Osteocyte (in vitro differentiated cells): ENCODE measurements at places on chromosomes 16 and 17.

DNA sequence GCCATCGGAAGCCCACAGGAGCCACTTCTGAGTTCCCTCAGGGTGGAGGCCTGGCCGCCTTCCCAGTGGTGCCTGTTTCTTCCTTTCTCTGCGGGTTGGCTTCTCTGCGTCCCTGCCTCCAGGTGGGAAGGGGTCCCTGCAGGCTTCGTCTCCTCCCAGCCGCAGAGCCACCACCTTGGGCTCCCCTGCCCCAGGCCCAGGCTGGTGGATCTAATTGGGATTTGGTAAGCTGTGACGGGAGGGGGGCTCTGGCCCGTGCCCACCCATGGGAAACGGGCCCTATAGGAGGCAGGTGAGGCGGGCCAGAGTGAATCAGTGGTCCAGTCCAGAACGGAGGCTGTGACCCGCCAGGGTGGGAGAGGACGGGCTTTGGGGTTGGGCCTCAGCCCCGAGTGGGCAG, 32.1 kb downstream of the JPH3 start:
- H3K27ac ChIP-seq, result no peak overlapping the region
- DNase-seq, result no peak
- no peaks in the 10 kb centered on the region for H3K36me3 ChIP-seq
- peaks cover 38% of the 10 kb centered on the region for H3K27me3 ChIP-seq
- H3K4me1 ChIP-seq, result peaks cover 10% of the 10 kb centered on the region

GRCh38 chr16:88681709-88682451, 4.4 kb downstream of the SNAI3 start:
- no peak for DNase-seq
- peaks cover 21% of the 10 kb centered on the region for H3K27me3 ChIP-seq
- no peak overlapping the region for H3K4me3 ChIP-seq
- H3K36me3 ChIP-seq, result no peaks in the 10 kb centered on the region
- peaks cover 2% of the 10 kb centered on the region for H3K4me1 ChIP-seq
- no peak overlapping the region for H3K27ac ChIP-seq

GRCh38 chr16:84000989-84001642, 33.1 kb downstream of the NECAB2 start:
- no peaks in the 10 kb centered on the region for H3K36me3 ChIP-seq
- H3K4me1 ChIP-seq, result peaks cover under 1% of the 10 kb centered on the region
- DNase-seq, result no peak
- H3K4me3 ChIP-seq, result no peak overlapping the region
- H3K27me3 ChIP-seq, result peaks cover 20% of the 10 kb centered on the region
- no peak overlapping the region for H3K27ac ChIP-seq

DNA sequence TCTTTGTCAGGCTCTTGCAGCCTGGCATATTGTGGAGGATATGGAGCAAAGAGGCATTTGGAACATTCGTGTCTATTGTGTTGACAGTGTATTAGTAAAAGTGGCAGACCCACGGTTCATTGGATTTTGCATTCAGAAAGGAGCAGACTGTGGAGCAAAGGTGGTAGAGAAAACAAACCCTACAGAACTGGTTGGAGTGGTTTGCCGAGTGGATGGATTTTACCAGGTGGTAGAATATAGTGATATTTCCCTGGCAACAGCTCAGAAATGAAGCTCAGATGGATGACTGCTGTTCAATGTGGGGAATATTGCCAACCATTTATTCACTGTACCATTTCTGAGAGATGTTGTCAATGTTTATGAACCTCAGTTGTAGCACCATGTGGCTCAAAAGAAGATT, 44.5 kb downstream of the EFCAB13 start:
- DNase-seq, result no peak
- H3K36me3 ChIP-seq, result peaks cover 8% of the 10 kb centered on the region
- H3K4me1 ChIP-seq, result peaks cover 1% of the 10 kb centered on the region
- no peak overlapping the region for H3K27ac ChIP-seq

- no peaks in the 10 kb centered on the region for H3K36me3 ChIP-seq
- no peak overlapping the region for H3K27ac ChIP-seq
- peaks cover 70% of the 10 kb centered on the region for H3K27me3 ChIP-seq
- no peak for DNase-seq
Measured at GRCh38 chr17:43983515-43984411, 20.7 kb upstream of the NAGS start.

DNA sequence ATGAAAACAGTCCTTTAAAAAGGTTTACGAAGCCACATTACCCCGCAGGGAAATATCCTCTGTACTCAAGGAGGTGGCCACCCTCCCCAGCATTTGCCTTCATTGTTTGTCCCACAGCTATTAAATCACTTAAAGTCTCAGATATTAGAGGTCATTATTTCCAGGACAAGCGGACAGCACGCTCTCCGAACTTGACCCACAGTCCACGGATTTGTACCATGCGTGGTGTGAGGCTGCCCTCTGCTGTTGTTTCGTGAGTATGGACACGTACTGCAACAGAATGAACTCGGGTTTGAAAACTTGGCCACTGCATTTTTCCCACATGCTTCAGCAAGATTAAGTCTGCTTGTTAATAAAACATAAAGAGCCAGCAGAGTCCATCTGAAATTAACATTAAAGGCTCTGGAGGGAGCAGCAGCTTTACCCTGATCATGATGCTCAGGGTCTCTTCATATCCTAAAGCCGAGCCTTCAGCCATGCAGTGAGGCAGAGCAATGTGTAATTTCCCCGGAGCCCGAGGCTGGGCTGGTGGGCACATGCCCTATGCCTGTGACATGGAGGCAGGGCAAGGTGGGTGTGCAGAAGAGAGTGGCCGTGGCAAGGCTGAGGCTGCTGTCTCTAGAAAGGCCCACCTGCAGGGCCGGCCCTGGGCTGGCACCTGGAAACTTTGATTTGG, 19.7 kb downstream of the MEAK7 start:
- H3K4me3 ChIP-seq, result no peak overlapping the region
- peaks cover 18% of the 10 kb centered on the region for H3K36me3 ChIP-seq
- peak; percentile 86 for DNase-seq
- no peak overlapping the region for H3K27ac ChIP-seq
- peaks cover 16% of the 10 kb centered on the region for H3K4me1 ChIP-seq
- no peaks in the 10 kb centered on the region for H3K27me3 ChIP-seq

DNA sequence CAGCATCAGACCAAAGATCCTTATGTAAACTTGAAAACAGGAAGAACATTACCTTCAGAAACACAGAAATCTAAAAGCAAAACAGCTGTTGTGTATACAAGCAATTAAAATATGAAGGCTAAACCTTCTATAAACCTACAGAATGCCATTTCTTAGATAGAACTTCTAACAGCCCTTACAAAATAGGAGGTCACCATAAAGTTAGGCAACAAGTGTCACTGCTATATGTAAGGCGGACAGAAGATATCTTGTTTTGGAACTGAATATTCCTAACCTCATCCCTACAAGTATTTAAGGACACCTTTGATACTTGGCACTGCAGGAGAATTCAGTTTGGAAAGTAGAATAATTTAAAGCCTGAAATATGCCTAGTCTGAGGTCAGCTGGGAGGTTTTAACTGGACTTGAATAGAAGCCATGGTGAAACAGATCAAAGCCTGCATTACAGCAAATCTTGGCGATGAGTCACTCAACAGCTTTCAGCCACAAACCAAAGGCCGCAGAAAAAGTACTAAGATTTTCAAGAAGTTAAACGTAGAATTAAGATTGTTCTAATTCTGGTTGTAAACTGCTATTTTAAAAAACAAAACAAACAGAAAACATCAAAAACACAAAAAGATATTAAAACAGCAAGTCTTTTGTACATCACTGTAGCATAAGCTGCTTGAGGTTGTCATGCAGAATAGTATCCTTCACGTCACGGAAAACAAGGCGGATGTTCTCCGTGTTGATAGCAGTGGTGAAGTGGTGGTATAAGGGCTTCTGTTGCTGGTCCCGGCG, 42.7 kb downstream of the GNA13 start:
- peaks cover 28% of the 10 kb centered on the region for H3K36me3 ChIP-seq
- no peak overlapping the region for H3K4me3 ChIP-seq
- DNase-seq, result no peak
- no peaks in the 10 kb centered on the region for H3K27me3 ChIP-seq

- peak overlapping the region; percentile 89 for H3K27ac ChIP-seq
- no peak for DNase-seq
- no peaks in the 10 kb centered on the region for H3K27me3 ChIP-seq
- H3K4me1 ChIP-seq, result peaks cover 54% of the 10 kb centered on the region
- H3K4me3 ChIP-seq, result no peak overlapping the region
Measured at GRCh38 chr17:14840616-14841231, 424.4 kb downstream of the PMP22 start.

DNA sequence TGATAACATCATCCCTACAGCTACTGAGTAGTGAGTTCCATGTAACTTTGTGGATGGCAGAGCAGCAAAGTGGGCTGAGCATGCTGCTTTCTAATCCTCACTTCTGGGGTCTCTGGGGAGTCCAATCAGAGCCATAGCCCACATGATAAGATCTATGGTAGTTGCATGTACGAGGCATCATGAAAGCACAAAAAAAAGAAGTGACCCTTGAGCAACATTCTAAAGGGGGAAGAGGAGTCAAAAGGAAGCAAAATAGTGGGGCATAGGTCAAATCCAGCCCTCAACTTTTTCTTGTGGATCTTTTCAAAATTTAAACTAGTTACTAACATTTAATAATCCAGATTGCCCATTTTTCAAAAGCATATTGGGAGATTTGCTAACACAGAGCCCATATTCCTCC, 208.5 kb upstream of the TOX3 start:
- no peaks in the 10 kb centered on the region for H3K27me3 ChIP-seq
- H3K27ac ChIP-seq, result no peak overlapping the region
- no peak for DNase-seq
- H3K4me3 ChIP-seq, result no peak overlapping the region
- H3K36me3 ChIP-seq, result no peaks in the 10 kb centered on the region

- H3K27ac ChIP-seq, result peak overlapping the region; percentile 44
- no peaks in the 10 kb centered on the region for H3K27me3 ChIP-seq
- H3K4me3 ChIP-seq, result no peak overlapping the region
Measured at GRCh38 chr16:22369221-22369811, 5.1 kb downstream of the CDR2 start.

DNA sequence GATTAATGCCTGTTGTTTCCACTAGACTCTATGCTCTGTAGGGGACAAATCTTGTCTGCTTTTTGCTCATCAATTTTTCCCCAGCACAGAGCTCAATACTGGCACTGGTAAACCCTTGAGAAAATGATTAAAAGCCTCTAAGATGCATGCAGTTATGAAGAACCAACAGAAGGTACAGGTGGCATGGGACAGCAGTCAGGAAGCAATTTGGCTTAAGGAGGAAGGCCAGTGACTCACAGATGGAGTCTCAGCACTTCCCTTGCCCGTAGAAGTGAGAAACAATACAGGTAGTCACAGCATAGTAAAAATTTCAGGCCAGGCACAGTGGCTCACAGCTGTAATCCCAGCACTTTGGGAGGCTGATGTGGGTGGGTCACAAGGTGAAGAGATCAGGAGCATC, 504.7 kb upstream of the RBFOX1 start:
- no peak overlapping the region for H3K27ac ChIP-seq
- no peaks in the 10 kb centered on the region for H3K36me3 ChIP-seq
- DNase-seq, result no peak
- no peaks in the 10 kb centered on the region for H3K27me3 ChIP-seq
- no peak overlapping the region for H3K4me3 ChIP-seq

DNA sequence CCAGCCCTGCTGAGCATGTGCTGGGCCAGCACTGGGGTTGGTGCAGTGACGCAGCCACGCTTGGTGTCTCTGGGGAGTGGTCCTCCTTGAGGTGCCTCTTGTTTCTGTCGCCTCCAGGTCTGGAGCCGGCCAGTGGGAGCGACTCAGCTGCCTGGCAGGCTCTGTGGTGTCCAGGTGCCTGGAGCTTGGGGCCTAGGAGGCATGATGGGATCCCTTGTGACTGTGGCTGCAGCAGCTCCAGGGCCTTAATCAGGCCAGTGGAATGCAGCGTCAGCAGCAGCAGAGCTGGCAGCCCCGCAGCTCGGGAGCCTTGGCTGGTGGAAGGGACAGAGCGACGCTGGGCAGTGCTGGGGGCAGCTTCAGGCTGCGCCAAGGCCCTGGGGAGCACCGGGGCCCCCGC, 74.7 kb upstream of the CIBAR2 start:
- DNase-seq, result no peak
- H3K4me1 ChIP-seq, result peaks cover 17% of the 10 kb centered on the region
- no peak overlapping the region for H3K4me3 ChIP-seq
- no peaks in the 10 kb centered on the region for H3K27me3 ChIP-seq
- peak overlapping the region; percentile 31 for H3K27ac ChIP-seq
- H3K36me3 ChIP-seq, result peaks cover 29% of the 10 kb centered on the region

DNA sequence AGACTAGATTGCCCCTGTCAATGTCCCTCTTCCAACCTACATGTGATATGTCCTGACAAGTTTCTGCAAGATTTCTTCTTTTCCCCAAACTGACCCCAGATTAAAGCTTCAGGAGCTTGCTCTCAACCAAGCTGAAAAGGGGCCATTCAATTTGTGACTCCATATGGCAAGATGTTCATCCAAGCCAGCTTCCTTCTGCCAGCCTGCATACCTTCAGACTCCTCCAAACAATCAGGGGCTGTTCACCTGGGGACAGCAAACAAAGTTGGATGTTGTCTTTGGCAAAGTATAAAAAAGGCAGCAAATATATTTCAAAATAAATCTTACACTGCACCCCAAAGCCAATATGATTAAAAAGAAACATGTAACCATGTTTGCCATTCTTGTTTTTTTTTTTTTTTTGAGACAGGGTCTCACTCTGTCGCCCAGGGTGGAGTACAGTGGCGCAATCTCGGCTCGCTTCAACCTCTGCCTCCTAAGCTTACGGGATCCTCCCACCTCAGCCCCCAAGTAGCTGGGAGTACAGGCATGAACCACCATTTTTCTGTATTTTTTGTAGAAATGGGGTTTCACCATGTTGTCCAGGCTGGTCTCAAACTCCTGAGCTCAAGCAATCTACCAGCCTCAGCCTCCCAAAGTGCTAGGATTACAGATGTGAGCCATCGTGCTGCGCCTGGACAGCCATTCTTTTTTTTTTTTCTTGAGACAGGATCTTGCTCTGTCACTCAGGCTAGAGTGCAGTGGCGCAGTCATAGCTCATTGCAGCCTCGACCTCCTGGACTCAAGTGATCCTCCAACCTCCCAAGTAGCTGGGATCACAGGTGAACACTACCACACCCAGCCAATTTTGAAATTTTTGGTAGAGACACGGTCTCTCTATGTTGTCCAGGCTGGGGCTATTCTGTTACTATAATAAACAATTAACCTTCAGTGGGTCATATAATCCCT, 50.0 kb upstream of the AKAP1 start:
- no peak for DNase-seq
- no peak overlapping the region for H3K27ac ChIP-seq
- peaks cover 35% of the 10 kb centered on the region for H3K27me3 ChIP-seq
- H3K36me3 ChIP-seq, result no peaks in the 10 kb centered on the region
- H3K4me3 ChIP-seq, result no peak overlapping the region
- peaks cover 9% of the 10 kb centered on the region for H3K4me1 ChIP-seq

DNA sequence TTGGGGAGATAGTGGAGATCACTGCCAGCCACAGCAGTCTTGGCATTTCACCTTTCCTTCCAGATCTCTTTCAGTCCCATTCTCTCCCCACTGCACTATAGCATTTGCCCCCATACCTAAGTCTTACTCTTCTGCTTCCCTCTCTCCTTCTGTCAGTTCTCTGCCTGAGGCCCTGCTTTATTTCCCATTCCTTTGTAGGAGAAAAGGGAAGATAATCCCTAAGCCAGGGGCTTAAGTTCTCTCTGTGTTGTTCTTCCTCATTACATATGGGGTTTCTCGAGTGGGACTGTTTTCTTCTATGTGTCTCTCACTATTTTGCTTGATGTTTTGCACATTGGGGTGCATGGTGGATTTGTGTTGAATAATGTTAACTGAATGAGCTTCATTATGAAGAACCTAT, 6.4 kb downstream of the KDM6B start:
- peak overlapping the region; percentile 94 for H3K4me3 ChIP-seq
- no peak for DNase-seq
- peak overlapping the region; percentile 99 for H3K27ac ChIP-seq
- no peaks in the 10 kb centered on the region for H3K27me3 ChIP-seq
- H3K4me1 ChIP-seq, result peaks cover 67% of the 10 kb centered on the region
- peaks cover 6% of the 10 kb centered on the region for H3K36me3 ChIP-seq

- peaks cover 10% of the 10 kb centered on the region for H3K4me1 ChIP-seq
- H3K27me3 ChIP-seq, result peaks cover 63% of the 10 kb centered on the region
- H3K27ac ChIP-seq, result no peak overlapping the region
- H3K36me3 ChIP-seq, result no peaks in the 10 kb centered on the region
Measured at GRCh38 chr17:56675876-56676660, 82.6 kb downstream of the NOG start.
